Stimulated activated CD8-positive, alpha-beta memory T cell treated with anti-CD3 and anti-CD28 coated beads, Interleukin-15, amount 100 ng/mL, for 4 hours (primary cell): ENCODE measurements at places on chromosomes 6 and 20.

- DNase-seq = no peak
Measured at GRCh38 chr6:362924-363249, 28.7 kb upstream of the IRF4 start.

DNA sequence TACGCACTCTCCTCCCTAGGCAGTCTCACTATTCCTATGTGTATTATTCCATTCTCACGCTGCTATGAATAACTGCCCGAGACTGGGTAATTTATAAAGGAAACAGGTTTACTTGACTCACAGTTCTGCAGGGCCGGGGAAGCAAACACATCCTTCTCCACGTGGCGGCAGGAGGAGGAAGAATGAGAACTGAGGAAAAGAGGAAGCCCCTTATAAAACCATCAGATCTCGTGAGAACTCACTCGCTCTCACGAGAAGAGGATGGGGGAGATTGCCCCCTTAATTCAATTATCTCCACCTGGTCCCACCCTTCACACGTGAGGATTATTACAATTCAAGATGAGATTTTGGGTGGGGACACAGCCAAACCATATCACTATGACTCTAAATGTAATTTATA is 61.9 kb downstream of the ECT2L start:
- DNase-seq = no peak

DNA sequence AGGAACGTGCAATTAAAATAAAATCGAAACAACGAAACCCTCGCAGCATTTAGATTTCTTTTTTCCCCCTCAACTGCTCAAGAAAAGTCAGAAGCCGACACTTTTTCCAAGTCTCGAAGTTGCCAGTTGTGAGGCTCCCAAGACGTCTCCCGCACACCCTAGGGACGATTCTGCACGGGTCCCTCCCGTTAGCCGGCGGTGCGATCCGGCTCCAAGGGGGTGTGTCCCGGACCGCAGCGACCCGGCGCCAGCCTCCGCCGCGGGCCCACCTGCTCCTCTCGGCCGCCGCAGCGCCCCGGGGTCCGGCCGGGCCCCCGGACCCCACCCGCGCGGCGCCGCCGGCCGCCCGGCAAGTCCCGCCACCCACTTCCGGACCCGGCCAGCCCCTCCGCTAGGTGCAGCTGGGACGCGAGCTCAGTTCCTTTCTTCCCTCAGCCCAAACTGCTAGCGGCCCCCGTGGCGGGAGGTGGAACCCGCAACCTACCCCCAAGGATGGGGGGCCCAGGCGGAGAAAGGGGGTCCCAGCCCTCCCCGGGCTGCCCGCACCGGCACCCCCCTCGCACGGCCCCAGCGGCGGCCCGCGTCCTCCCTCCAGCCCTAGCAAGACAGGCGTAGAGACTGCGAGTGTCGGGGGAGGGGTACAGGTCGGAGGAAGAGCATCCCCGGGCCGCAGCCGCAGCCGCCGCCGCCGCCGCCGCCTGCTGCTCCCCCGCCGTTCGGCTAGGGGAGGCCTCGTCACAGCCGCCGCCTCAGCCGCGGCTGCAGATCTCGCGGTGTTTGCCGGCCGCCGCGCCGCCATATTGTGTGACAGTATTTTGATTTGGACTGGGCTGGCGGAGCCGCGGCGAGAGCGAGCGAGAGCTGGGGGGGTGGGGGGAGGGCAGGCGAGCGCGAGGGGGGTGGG is 520 bp upstream of the TAB2 start:
- DNase-seq = peak; percentile 74

- DNase-seq = no peak
Measured at GRCh38 chr20:46151936-46152335, 33.8 kb downstream of the CD40 start.

GRCh38 chr6:91013511-91013910 is 426.6 kb upstream of the MAP3K7 start:
- DNase-seq = no peak

DNA sequence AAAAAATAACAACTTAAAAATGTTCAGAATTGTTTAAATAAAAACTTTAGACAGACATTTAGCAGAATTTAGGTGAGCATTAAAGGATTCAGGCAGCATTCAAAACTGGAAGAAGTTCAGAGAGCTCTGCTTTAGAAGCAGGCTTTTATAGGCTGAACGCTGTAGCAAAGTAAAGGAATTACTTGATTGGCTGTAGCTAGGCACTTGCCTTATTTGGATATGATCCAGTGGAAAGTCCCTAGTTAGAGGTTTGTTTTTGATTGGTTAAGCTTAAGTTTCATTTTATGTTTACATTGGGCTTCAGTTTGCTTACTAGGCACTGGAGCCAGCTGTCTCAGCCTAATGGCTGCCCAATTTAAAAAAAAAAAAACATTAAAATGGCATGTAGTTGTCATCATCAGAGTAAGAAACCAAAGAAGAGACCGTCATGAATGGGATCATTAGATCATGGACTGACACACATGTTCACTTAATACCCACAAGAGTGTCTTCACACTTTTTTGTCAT is 65.1 kb downstream of the CBFA2T2 start:
- peak; percentile 3 for DNase-seq

GRCh38 chr20:34262488-34263288 is 21.5 kb downstream of the ASIP start:
- no peak for DNase-seq

DNA sequence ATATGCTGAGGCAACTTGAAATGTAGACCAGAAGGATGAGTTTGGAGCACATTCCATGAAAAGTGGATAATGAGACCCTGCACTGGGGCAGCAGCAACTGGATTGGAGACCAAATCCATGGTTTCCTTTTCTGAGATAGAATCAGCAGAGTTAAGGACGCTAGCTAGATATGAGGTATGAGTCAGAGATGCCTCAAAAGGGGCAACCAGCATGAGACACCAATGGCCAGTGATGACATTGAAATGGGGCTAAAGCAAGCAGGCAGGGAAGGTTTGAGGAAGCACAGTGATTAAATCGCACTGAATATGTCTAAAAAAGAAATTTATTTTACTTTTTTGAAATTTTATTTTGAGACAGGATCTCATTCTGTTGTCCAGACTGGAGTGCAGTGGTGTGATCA is 802.4 kb downstream of the TFAP2A start:
- no peak for DNase-seq

- DNase-seq = no peak
Measured at GRCh38 chr6:3128356-3129108, 10.0 kb downstream of the BPHL start.
